ENCODE measurements at places on chromosomes 1 and 21.

DNA sequence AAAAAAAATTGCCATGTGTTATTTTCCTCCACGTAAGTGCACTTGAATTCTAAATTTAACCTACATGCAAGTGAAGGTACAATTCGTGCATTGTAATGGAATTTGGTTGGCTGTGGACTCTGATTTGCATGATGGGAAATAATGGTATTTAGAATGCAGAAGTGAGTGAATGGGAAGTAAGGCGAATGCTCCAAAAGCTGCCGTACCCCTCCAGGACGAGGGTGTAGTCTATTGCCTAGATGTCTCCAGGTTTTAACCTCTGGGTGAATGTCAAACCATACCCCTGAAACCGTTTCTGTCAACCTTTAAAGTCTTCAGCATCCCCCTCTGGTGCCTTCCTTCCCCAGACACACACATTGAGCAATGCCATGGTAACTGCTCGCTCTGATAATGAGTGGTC, 44.5 kb downstream of the KIAA0040 start:
- DNase-seq = no peak

DNA sequence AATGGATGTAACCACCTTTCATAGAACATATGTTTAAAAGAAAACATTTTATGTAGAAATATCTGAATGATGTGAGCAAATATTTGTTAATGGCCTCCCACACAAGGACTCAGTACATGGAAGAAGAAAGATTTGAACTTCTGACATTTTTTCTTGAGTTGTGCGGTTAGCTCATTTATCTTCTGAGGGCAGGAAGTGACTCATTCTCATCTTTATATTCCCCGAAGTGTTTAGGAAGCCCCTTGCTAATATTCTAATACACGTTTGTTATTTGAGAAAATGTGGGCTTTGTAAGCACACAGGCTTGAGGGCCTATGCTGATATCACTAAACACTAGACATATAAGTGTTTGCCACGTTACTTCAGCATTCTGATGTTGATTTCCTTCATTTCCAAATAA, 392.5 kb upstream of the PTBP2 start:
- DNase-seq = no peak

DNA sequence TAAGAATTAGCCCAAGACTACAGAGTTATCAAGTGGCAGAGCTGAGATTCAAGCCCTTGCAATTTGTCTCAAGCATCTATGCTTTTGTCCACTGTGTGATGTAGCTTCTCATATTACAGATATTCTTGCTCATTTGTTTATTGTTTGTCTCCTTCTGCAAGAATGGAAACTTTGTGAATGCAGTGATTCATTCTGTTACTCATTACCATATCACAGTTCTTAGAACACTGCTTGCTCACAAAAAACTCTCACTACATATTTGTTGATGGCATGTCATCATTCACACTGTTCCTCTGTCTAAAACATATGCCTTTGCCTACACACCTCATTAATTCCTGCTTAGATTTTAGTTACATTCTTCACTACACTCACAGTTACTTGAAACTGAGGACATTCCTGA, 1198.9 kb downstream of the PLA2G4A start:
- DNase-seq = no peak

DNA sequence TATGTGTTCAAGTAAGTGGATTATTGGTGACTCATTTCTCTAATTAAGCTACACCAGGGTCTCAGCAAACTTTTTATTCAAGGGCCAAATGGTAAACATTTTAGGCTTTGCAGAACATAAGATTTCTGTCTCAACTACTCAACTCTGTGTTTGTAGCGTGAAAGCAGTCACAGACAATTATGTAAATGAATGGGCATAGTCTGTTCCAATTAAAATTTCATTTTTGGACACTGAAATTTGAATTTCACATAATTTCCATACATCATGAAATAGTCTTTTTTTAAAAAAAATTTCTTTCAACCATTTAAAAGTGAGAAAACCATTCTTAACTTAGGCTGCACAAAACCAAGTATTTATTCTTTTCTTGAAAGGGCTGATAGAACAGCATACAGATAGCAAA, 50.1 kb downstream of the IL23R start:
- no peak for DNase-seq

- no peak for DNase-seq
These were observed 73.4 kb downstream of the HUNK start for GRCh38 chr21:31946231-31946630.

- no peak for DNase-seq
These were observed 35.7 kb downstream of the C1orf216 start for GRCh38 chr1:35683012-35683411.

- peak; percentile 10 for DNase-seq
These were observed 32.7 kb downstream of the BEND5 start for GRCh38 chr1:48744032-48744431.

- DNase-seq = no peak
These were observed 10.8 kb downstream of the RPS6KA1 start for GRCh38 chr1:26540351-26540750.

GRCh38 chr21:15406791-15407190, 323.0 kb upstream of the USP25 start:
- DNase-seq = no peak

DNA sequence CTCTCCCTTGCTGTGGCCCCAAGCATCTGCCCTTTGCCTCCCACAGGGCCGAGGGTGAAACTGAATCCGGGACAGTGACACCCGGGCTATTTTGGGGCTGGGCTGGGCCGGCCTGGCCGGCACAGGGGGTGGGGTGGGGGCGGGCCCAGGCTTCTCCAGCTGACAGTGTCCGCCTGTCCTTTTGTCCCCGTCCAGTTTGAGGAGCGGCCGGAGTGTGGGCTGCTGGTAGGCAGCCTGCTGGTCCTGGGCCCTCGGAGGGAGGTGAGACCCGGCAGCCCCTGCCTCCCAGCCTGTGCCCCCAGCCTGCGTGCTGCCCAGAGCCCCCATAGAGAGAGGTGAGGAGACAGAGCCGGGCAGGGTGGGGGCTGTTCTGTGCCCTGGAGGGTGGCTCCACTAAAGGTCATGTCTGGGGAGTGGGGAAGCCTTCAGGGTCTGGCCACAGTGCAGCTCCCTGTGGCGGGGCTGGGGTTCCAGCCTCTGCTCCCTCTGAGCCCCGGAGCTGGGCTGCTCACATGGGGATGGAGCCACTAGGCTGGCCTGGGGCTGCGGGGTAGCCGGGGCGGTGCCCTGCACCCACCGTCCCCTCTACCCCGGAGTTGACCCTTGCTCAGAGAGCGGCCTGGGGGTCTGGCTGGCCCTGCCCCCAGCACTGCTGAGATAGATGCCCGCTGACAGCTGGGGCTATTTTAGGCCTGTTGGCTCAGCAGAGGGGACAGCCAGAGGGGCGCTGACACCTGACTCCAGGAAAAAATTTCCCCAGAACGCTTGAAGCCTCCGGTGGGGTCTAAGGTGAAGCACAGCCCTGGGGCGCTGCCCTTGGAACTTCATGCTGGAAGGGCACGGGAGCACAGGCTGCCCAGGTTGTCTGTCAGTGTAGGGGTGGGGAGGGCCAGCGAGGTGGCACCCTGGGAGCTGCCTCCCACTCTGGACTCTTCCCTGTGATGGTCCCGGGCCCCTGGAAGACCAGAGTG, at the start of gene OBSCN:
OBSCN (plus strand) TSS at position 194 of the 971 bp plus-strand sequence. CDS start 3,740 bp downstream, outside the sequence.
- no peak for DNase-seq

DNA sequence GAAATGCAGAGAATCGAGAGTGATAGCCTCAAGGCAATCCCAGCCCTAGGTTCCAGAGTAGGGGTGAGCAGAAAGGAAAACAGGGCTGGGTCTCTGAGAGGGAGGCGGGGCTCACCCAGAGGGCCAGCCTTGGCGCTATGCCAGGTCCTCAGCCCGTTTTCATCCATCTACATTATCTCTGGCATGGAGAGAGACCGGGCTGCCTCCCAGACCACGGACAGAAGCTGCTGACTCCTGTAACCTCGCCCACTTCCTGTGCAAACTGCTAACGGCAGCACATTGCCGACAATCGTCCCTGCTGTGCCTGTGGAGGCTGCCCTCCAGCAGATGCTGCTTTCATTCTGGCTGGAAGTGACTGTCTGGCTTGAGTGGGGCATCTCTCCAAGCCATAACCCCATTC, 569.1 kb downstream of the NPHP4 start:
- DNase-seq = no peak

- peak; percentile 9 for DNase-seq
These were observed 68.2 kb upstream of the OLIG2 start for GRCh38 chr21:32957545-32957944.

GRCh38 chr1:158289811-158290210, at the start of gene CD1C:
CD1C (plus strand) TSS chr1:158289923; CDS start chr1:158290065, 142 bp downstream.
- no peak for DNase-seq

DNA sequence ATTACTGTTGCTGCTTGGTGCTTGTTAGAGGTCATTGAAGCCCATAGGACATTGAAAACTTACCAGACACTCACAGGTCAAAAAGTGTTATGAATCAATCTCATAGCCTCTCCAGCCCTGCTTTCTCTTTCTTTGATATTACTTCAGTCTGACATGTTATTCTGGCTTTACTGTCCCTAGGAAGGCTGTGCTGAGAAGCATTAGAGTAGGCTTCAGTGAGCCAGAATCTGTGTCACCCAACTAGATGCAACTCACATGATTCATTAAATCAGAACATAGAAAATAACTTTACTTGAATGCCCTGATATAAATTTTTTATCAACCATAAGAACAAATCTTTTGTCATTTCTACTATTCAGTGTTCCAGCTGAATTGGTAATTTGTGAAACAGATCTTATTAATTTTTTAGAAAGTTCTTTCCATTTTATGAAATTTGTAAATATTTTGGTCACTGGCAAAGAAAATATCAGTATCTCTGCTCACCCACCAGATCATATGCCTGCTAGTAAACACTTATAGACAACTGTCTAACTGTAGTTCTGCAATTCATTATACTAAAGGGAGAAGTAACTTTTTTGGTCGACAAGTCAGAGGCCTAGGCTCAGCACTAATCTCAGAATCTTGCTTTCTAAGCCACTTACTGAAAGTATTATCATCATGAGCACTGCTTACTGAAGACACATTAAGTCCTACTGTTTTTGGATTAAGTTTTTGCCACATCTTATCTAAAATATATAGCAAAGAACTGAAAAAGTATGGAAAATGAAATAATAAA, 48.2 kb downstream of the RPAP2 start:
- no peak for DNase-seq

DNA sequence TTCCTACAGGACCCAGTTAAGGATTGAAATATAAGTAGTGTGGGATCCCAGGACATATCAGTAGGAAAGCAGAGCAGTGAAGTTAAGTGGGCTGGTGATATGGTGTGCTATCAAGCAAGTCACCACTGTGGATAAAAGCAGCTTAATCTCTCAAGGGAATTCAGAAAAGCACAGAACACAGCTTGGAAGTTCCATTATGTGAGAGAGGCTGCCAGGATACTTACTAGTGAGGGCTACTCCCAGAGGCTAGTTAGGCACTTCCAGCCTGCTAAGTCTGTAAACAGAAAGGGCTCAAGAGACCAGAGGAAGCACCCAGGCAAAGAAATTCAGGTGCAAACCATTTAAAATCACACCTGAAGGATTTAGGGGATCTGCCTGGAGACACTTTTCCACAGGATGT, 18.8 kb upstream of the GRIK1 start:
- no peak for DNase-seq

GRCh38 chr1:226054519-226055327, 7.8 kb upstream of the H3-3A start:
- no peak for DNase-seq

- no peak for DNase-seq
These were observed 61.6 kb downstream of the CD46 start for GRCh38 chr1:207813512-207813881.

GRCh38 chr1:202192770-202193613, 607 bp upstream of the LGR6 start:
- peak; percentile 56 for DNase-seq
